ENCODE measurements at places on chromosomes 2 and 18.

DNA sequence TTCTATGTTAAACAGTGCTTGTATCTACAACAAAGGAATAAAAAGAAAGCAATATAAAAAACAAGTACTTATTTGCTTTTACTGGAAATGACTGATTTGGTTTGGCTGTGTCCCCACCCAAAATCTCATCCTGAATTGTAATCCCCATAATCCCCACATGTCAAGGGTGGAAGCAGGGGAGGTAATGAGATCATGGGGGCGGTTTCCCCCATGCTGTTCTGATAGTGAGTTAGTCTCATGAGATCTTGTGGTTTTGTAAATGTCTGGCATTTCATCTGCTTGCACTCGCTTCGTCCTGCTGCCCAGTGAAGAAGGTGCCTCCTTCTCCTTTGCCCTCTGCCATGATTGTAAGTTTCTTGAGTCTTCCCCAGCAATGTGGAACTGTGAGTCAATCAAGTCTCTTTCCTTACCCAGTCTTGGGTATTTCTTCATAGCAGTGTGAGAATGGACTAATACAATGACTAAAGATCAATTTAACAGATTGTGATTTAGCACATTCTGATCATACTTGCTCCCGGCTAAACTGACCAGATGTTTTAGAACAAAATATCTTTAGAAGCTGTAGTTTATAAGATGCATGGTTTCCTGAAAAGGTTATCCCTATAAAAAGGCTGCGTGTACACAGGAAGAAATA lies 19.9 kb downstream of the PTH2R start:
- no peak for DNase-seq

DNA sequence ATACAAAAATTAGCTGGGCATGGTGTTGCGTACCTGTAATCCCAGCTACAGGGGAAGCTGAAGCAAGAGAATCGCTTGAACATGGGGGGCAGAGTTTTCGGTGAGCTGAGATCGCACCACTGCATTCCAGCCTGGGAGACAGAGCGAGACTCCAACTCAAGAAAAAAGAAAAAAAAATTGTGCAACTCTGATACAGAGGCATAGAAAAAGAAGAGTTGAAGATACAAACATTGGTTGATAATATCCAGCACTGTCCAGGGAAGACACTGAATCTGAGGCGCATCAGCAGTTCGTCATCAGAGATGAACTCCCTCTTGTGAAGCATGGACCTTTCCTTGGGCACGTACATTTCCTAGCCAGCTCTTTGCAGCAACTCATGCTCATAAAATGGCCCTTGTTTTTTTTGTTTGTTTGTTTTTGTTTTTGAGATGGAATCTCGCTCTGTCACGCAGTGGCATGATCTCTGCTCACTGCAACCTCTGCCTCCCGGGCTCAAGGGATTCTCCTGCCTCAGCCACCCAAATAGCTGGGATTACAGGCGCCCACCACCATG lies 16.7 kb upstream of the GALM start:
- no peak for DNase-seq

DNA sequence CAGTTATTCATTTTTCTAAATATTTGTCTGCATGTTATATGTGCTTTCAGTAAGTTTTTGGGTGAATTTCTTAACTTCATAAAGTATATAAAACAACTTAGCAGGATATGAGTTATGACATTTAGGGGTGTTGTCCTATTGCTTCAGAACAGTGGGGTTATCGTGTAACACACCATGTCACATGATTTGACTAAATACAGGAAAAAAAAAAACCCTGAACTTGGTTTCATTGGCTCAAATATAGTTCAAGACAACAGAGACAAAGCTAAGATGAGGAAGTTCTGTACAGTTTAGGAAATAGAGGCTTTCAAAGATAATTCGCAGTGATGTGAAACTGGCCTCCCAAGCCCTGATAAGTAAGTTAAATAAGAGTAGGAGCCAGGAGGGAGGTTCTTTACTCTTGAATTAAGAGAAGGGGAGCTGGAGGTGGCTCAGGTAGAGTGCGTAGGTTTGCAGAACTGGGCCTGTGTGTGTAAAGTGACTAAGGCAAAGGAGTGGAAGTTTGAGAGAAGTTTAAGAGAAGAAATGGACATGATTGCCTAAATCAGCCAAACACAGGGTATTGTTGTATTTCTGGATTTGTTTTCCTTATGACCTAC lies 53.9 kb downstream of the LIMS1 start:
- no peak for DNase-seq

- DNase-seq: no peak
Measured at GRCh38 chr18:68764016-68764415, 33.9 kb upstream of the CCDC102B start.

- DNase-seq: no peak
Measured at GRCh38 chr2:46937471-46937901, 21.9 kb upstream of the MCFD2 start.

GRCh38 chr2:240595381-240596079 lies 9.0 kb downstream of the CAPN10 start:
- DNase-seq: peak; percentile 61

DNA sequence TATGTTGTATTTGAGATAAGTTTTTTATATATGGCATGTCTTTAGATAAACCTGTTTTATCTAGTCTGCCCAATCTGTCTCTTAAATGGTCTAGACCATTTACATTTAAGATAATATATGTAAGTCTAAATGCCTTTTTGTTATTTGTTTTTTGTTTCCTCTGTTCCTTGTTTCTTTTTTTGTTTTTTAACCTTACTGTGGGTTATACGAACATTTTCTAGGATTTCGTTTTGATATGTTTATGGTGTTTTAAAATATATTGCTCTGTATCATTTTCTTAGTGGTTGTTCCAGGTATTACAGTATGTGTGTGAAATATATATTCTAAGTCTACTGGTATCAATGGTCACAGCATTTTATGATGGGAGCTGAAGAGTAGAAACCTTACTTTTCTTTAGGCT lies 13.3 kb downstream of the BCL2L11 start:
- no peak for DNase-seq

DNA sequence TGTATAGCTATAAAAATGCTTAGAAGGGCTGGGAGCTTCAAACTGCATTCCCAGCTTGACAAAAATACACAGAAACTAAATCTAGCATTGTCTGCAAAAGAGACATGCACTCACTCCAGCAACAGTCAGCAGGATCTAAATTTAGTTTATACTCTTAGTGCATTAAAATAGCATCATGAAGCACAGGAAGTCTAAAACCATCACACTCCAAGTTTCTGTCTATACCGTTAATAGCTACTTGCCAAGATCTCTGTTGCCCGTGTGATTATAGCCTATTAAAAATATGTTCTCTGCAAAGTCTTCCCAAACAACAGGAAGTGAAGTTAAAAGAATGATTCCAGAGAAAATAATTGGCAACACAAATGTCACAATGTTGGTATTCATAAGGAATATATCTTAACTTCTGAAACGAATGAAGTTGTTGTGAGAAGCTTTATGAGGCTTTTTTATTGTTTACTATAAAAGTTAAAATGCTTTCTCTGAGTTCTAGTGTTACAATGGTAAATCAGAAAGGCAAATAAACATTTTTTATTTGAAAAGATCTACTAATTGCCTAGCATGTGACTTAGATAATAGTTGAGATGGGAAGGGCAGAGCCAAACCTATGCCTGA lies 184.2 kb downstream of the ZNF385B start:
- DNase-seq: no peak

Data from activated CD4-positive, alpha-beta T cell treated with anti-CD3 and anti-CD28 coated beads for 36 hours (primary cell).